Fibroblast of the conjunctiva (primary cell): ENCODE measurements at places on chromosomes 6 and 20.

- peak; percentile 28 for DNase-seq
These were observed 64.3 kb downstream of the EDN1 start for GRCh38 chr6:12354499-12354898.

GRCh38 chr6:73041051-73041450 is 184.2 kb downstream of the KHDC1L start:
- DNase-seq, result no peak

- peak; percentile 6 for DNase-seq
These were observed 954.7 kb upstream of the ADGRB3 start for GRCh38 chr6:67680297-67680932.

DNA sequence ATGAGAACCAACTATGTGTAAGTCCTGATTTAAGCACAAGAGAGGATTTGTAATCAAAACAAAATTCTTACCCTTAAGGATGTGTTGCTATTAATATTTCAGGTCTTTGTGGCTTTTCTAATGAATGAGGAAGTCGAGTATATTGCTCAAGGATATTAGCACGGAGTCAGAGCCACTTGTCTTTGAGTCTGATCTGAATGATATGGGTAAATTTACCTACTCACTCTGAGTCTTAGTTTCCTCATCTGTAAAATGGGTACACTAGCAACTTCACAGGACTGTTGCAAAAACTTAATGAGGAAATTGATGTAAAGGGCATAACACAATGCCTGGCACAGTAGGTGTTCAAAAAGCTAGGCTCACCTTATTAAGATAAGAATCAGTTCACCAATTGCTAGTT is 30.0 kb upstream of the QKI start:
- no peak for DNase-seq

GRCh38 chr6:157849288-157850017 is 26.4 kb downstream of the SNX9 start:
- no peak for DNase-seq

DNA sequence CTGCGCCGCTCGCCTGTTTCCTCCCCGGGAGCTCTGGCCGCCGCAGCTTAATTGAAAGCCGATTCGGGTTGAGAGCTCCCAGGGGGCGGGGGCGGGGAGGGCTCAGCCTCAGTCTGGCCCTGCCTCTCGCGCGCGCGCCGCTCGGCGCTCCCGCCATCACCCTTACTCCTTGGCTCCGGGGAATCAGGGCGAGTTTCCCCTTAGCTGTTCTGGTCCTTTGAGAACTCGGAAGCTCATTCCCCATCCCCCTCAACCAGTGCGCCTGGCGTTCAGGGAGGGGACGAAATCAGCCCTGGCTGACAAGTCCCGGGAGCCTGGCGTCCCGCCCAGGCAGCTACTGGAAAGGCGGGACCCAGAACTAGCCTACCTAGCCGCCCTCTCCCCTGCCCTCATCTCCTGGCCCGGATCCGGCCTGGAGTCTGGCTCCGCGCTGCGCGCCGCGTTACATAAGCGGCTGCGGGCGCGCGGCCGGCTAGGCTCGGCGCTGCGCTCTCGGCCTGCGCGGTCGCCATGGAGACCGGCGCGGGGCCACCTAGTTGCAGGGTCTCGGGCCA is 2.8 kb downstream of the SLC12A5 start:
- no peak for DNase-seq

DNA sequence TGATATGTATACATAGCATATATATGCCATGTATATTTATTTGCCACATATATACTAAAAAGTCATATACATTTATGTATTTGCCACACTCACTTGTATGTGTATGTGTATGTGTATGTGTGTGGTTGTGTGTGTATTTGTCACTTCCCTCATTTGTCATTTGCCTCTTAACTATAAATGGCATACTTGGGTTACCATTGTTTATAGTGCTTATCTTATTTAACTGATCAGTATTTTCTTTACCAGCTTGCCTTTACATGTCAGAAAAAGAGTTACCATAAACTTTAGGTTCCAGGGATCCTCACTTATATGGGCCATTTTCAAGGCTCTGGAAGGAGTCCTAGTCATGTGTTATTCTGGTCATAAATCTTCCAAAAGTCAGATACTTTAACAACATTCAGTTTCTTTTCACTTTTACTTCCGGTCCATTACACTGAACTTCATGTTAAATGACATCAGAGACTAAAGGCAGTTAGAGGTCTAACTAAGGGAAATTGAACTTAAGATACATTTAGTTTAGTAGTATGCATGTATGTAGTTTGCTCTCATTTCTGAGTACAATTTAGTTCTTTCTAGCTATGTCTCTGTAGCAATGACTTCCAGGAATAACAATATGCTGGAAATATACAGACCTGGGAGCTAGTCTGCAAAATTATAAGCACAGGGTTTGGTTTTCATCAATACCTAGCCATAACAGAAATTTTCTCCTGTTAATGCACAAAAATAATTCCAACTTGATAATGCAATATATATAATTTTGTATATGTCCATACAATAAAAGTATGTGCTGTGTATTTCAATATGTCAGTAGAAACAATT is 33.7 kb upstream of the HIVEP1 start:
- DNase-seq, result no peak

DNA sequence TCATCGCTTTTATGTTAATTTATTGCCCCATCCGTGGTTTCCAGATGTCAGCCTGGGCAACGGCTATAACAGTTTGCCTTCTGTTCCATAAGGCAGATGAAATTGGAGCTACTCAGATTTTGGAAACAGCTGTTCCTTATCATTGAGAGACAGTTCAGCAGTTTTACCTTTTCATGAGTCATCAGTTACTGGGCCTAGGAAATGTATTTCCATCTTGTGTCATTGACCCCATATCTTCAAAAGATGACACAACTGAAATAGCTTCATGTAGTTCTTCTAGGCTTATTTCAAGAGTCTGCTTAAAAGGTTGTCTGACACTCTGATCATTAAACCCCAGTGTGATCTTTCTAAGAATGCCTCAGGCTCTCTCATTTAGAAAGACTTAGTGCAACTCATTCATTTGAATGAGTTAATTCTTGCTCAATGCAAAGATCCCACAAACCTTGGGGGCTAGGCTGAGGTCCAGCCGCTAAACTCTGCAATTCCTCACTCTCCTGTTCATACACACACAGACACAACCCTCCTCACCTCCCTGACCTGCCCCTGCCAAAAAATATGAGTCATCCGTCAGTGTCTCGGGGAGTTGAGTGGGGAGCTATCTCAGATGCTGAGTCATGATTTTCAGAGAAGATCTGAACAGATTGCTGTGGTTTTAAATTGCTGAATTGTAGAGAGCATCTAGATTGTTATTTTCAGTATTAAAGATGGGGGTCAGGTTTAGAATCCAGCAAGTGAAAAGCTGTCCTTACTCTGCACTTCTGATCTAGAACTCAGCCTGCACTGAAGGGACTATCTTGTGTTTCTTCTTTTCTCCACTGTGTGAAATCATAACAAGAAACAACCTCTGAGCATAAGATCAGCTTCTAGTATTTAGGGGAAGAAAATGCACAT is 61.8 kb downstream of the RPP40 start:
- DNase-seq, result peak; percentile 93

DNA sequence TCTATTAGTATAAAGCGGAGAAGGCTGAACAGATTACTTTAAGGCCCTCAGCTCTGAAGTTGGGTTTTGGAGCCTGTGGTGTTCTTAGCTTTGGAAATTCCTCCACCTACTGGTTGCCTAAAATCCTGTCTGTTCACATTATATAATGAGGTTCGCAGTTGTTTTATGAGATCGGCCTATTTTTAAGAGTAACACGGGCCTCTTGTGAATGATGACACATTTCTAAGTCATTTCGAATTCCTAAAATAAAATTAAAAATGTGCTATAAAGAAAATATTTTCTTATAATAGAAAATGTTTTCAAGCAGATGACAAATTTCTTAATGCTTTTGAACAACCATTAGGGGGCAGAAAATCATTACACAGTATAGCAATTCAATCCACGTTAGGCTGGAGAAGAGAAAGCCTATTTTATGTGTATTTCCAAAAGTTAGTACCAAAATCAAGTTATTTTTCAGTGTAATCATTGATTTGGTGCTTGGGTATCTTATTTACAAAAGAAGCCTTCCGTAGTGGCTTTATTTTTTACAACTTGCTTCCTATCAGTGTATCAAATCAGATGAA is 15.8 kb upstream of the FAM8A1 start:
- DNase-seq, result peak; percentile 70

DNA sequence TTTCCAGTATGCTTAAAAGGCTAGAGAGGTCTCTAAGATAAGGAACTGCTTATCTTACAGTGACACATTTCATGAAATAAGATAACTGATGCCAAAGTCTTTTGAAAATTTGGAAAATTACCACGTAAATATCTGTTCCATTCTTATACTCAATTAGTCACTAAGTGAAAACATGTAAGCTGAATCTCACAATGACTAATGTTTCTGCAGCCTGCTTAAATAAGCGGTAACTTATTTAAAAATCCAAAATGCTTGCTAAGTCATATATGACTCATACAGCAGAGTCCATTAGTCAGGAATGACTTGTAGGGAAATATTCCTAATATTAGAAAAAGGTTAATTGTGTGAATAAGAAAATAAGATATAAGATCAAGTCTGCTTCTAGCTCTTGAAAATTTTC is 27.8 kb upstream of the LGSN start:
- DNase-seq, result peak; percentile 70

DNA sequence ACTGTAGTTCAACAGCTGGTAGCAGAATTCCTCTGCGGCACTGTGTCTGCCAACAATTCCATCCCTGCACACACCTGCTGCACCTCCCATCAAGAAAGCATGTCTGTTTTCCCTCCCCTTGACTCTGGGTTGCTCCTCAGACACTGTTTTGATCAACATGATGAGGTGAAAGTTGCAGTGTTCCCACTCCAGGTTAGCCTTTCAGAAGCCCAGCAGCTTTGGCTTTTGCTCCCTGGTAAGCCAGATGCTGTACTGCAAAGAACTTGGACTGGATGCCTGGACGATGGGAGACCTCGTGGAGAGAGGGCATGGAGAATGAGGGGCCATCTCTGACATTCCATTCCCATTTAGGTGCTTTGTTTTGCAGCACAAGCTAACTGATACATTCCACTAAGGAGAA is 79.1 kb upstream of the MAFB start:
- DNase-seq, result no peak

DNA sequence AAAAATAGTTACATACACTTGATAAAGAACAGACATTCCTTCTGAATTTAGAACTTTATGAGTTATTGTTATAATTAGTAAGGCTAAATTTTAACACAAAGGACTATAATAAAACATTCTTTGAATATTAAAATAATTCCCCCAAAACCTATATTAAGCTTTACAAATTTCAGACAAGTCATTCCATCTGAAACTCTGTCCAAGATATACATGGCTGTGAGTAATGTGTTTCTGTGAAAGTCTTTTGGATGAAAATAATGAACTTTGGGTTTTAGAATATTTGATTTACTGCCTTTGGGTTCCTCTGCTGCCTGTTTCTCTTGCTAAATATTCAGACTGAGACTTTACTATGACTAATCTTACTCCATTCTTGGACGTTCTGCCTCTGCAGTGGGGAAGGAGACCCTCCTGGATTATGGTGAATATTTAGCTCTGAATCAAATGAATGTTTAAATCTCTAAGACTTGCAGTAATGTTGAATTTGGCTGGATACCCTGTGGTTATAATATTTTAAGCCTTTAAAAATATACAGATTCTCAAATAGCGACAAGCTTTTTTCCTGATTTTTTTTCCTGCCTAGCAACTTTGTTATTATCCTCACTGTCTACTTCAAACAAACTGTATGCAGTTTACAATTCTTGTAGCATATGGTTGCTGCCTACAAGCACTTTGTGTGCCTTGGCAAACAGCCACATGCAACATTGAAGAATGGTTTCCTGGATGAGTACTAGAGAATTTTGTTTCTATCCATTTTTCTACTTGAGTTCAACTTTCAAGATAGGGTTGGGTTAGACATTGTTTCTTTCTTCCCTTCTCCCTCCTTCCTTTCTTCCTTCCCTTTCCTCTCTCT is 51.4 kb downstream of the TXLNB start:
- DNase-seq, result peak; percentile 90

DNA sequence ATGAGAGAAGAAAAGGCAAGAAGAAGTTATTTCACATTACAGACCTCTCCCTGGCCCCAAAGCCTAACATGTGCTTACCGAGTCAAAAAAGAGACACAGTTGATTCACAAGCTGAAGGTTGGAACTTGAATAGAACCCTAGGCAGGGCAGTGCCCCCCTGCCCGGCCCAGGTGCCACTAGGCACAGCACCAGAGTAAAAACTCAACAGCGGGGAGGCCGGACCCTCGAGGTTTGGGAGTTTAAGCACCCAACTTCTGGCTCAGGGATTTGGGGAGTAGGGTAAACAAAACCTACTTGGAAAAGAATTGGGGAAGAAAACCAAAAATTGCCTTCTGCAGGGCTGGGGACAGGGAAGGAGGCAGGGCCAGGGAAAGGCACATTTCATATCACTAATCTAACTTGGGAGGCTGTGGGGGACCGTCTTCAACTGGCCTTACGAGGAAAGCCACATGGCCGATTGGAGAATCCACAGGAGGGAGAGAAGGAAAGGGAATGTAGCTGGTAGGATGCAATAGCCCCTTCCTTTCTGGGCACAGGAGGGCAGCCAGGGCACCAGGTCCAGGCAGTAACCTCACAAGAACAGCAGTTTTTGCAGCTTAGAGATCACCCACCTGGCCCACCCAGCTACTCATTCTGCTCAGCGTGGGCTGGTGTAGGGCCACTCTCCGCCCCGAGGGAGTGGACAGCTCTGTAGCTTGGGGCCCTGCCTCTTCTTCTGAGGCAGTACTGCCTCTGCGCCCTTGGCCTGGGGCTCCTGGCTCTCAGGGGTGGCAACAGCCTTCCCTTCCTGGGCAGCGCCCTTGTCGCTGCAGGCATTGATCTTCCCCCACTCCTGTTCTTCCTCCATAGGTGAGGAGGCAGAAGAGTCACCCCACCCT is 1.8 kb upstream of the HEBP2 start:
- DNase-seq, result no peak

- no peak for DNase-seq
These were observed 50.0 kb downstream of the SOBP start for GRCh38 chr6:107539849-107540464.

DNA sequence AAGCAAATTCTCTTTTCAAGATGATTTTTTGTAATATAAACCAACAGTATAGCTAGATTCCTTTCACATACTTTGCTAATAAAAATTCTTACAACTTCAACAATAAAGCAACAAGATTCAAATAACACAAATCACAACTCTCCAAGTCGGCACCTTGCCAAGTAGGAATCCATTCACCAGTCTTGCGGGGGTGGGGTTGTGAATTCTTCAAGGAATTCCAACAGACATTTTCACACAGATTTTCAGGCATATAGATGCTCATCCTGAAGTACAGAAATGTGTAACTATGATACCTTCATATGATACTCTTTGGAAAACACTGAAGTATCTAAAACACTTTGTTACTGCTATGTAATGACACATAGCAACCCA is 36.5 kb downstream of the SCML4 start:
- DNase-seq, result no peak
